SJSA1 (cell line): ENCODE measurements at places on chromosomes 11 and 22.

- peak; percentile 34 for DNase-seq
These were observed 930.7 kb downstream of the BRD1 start for GRCh38 chr22:48896766-48897644.

DNA sequence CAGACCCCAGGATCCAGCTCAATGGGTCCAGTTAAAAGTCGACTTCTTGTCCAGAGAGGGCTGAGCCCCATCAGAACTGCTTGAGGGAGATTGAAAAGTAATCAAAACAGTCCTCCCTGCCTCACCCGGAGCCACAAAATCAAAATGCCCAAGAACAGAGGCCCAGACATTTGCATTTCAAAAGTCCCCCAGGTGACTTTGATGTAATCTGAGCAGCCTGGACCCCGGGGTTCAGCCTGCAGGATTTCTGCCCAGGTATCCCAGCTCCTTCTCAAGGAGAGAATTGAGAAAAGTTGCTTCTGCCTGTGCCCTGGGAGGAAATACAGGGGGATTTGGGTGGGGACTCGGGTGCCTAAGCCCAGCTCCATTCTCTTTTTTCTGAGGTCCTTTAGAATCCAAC lies 1385.0 kb downstream of the TBC1D22A start:
- DNase-seq: no peak

DNA sequence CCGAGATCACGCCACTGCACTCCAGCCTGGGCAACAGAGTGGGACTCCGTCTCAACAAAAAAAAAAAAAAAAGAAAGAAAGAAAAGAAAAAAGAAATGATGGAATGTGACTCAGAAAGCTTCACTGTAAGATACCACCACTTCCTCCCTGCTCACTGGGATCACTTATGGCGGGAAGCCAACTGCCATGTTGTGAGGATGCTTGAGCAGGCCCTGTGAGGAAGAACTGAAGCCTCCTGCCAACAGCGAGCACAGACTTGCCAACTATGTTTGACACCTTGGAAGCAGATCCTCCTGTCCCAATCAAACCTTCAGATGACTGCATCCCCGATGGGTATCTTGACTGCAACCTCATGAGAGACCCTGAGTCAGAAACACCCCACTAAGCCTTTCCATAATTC lies 8.3 kb downstream of the SEC14L6 start:
- DNase-seq: no peak

GRCh38 chr11:117597071-117597470 lies 199.9 kb downstream of the DSCAML1 start:
- peak; percentile 7 for DNase-seq

- DNase-seq: peak; percentile 36
These were observed 44.4 kb downstream of the VSIG10L2 start for GRCh38 chr11:125990244-125990643.

DNA sequence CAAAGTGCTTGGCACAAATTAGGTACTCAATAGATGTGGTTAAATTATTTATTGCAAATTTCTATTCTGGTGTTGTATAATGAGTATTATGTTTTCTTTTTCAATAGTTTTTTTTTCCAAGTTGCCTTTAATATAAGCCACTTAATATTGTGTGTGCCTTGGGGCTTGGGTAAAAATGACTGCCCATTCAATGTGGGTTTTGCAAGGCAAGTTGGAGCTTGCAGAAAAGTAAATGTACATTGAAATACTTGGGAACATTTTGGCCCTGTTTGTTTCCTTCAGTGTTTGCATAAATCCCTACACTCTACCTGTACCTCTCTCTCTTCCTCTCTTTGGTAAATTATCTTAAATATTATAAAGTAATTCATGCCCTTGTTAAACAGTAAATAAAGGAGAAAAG lies 2.1 kb upstream of the CCDC81 start:
- DNase-seq: no peak

- no peak for DNase-seq
These were observed 7.3 kb downstream of the RSF1 start for GRCh38 chr11:77813256-77813655.

- DNase-seq: no peak
These were observed 27.5 kb upstream of the PLAAT3 start for GRCh38 chr11:63641727-63642126.

DNA sequence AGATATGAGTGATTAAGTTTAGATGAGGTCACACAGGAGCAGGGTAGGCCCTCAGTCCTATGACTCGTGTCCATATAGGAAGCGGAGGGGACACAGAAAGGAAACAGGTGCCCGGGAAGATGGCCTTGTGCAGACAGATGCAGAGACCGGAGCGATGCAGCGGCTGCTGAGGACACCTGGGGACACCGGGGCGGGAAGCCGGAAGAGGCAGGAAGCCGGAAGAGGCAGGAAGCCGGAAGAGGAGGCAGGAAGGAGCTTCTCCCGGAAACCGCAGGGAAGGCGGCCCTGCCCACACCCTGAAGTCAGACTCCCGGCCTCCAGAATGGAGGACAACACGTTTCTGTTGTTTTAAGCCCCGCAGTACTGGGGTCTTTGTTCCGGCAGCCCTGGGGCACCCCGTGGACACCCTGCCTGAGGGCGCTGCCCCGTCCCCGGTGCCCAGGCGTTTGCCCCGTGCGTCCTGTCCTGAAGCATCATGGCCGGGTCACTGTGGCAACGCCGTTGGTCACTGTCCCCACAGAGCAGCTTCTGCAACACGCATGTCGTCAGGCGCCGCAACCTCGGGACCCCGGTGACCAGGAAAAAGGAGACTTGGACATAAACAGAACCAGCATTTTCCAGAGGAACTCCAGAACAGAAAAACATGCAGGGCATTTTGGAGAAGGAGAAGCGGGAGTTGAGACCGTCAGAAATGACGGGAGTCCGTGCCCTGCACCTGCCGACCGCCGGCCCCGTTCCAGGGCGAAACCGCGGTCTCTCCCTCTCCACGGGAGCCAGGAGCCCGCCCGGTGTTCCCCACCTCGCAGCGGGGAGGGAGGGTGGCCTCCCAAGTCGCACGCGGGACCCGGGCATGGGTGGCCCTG lies 103.4 kb downstream of the BRD1 start:
- DNase-seq: peak; percentile 35

GRCh38 chr11:20535271-20535881 lies 64.0 kb upstream of the SLC6A5 start:
- DNase-seq: no peak

DNA sequence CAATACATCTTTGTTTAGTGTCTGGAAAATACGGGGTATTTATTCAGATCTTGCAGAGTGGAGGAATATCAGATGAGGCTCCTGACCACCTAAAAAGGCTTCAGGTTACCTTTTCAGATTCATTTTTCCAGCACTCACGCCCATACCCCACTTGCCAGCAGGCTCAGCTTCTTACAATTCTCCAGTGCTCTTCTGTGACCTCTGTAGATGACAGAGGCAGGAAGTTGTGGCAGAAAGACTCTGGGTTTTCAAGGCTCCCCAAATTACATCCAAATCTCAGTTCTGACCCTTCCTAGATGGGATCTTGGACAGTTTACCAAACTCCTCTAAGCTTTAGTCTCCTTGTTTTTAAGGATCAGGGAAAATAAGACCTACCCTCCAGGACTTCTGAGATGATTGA lies 61.1 kb downstream of the SYTL2 start:
- DNase-seq: no peak

- DNase-seq: no peak
These were observed 22.0 kb upstream of the ACER3 start for GRCh38 chr11:76838678-76839068.

GRCh38 chr11:7892059-7892699 lies 38.9 kb downstream of the OR10A6 start:
- DNase-seq: peak; percentile 44

DNA sequence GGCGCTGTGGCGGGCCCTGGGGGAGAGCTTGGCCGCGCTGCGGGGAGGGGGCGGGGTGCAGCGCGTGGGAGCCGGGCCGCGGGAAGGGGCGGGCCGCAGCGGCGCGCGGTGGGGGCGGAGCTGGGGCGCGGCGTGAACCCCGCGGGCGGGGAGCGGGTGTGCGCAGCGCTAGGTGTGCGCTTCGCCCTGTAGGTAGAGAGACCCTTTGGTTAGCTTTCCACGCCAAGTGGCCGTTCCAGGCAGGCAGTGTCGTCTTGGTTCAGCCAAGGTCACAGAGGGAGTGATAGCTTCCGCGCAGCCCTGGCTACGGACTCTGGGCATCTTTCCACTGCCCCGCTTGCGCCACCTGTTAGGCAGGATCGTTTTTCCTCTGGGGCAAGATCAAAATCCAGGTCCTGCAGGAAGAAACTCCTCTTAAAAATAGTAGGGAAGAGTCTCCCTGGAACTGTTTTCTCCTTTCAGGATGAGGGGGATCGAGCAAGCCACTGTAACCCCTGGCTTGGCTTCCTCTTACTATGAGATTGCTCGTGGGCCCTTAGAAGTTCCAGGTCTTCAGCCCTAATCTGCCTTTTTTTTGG lies 434 bp downstream of the BANF1 start:
- DNase-seq: no peak

GRCh38 chr11:19093976-19094375 lies 23.0 kb upstream of the ZDHHC13 start:
- no peak for DNase-seq

- no peak for DNase-seq
These were observed 6.3 kb downstream of the FXYD2 start for GRCh38 chr11:117818041-117818873.

DNA sequence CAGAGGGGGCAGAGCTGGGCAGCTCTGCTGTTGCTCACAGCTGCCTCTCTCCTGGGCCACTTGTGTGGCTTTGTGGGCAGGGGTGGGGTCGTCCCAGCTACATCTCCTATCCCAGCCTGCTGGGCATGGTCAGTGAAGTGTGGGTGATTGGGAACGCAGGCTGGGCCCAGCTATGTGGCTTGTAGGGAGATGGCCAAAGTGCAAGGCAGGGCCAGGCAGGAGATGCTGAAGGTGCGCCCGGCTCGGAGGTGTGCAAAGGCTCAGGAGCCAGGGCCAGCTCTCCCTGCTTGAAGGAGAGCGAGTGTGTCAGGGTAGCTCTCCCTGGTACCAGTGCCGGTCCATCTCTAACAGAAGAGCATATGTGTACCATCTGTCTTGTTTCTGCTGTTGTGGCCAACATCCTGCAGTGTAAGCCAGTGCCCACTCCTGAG lies 8.4 kb upstream of the RANBP1 start:
- no peak for DNase-seq

GRCh38 chr11:107562647-107563208 lies 2.8 kb downstream of the ALKBH8 start:
- no peak for DNase-seq

DNA sequence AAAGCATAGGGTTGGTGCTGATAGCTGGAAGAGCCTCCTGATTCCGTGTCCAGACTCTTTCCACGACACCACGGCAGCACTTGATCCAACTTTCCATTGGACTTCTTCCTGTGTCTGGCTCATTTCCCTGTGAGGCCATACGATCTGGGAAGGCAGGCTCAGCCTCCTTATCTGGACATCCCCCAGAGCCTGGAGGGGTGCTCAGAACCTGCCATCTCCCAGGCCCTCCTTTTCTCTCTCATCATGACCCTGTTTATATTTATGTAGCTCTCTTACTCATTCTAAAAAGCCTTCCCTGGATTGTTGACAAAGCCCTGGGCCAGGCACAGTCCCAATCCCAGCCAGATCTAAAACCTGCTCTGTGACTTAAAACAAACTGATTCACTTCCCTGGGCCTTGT lies 7.8 kb upstream of the BCL9L start:
- no peak for DNase-seq

GRCh38 chr11:10823152-10823579 lies 14.4 kb upstream of the EIF4G2 start:
- no peak for DNase-seq

DNA sequence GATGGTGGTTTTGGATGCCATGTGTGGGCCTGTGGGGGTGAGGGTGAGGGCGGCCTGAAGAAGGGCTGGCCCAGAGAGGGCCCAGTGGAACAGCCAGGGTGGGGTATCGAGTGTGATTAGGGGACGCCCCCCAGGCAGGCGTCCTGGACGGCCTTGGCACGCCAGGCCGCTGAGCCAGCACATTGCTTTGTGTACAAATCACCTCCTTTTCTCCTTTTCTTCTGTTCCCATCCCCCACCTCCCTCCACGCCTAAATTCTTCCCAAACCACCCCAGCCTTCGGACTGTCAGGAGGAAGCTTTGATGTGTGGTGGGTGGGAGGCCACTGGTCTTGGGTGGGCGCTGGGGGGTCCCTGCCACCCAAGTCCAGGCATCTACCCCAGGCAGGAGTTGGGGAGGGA lies 7.8 kb upstream of the CD248 start:
- DNase-seq: peak; percentile 100

DNA sequence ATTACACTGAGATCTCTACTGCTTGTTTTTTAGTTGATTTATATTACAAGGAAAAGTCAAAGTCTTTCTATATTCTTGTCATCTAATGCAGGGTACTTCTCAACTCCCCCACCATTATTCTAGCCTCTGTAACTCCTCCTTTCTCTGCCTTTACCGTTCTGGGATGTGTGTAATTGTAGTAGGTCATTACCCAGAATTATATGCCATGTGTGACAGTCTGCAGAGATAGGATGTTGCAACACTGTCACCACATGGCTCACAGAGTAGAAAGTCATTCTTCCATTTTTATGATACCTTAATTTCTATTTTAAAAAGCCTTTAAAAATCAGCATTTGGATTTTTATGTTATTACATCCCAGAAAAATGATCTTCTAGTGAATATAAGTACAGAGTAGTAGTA lies 32.7 kb downstream of the ZNF143 start:
- DNase-seq: no peak

DNA sequence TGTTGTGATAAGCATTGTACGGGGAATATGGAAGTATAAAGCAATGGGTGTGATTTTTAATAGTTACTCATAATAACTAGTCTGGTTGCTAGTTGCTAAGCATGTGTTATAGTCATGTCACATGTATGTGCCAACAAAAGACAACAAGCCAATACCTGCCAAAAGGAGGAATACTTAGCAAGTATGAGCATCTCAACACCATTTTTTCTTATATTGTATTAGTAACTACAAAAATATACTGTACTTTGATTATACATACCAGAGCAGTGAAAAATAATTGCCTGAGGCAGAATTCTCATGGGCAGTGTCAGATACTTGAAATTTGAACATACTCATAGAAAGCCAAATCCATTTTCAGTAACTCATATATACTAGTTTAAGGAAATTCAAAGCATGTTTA lies 62.4 kb upstream of the ALKBH3 start:
- DNase-seq: no peak

DNA sequence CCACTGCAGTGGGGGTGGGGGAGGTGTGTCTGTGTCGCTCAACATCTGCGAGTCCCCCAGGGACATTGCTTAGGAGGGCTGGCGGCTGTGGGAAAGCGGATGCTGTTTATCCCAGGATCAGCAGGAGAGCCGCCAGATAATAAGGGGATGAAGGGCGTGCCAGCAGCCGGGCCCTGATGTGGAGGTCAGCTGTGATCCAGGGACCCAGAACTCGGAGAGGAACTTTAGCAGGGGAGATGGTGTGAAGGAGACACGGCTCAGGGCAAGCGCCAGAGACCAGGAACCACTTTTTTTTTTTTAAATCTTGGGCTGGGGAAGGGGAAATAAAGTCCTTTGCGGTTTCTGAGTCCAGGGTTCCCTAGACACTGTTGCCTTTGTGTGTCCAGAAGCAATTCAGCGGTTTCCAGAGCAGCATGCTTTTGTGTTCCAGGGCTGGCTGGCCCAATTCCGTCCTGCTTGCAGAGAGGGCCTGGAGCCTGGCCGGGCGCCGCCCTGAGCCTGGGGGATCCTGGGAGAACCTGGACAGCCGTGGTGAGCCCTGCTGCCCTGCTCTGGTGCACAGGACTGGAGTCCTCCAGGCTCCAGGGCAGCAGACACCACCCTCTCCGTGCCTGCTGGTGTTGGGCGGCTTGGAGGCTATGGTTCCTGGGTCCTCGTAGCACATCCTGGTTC lies at the start of gene GRAMD4:
GRAMD4 (plus strand) TSS at position 557 of the 672 bp plus-strand sequence. CDS start 6,414 bp downstream, outside the sequence.
- DNase-seq: no peak

- no peak for DNase-seq
These were observed 5.8 kb downstream of the TTC38 start for GRCh38 chr22:46273432-46274148.
